Smooth muscle cell of the brain vasculature (primary cell): ENCODE measurements at places on chromosomes 5 and 9.

GRCh38 chr9:99833735-99834134 lies 12.1 kb downstream of the NR4A3 start:
- no peak for DNase-seq

DNA sequence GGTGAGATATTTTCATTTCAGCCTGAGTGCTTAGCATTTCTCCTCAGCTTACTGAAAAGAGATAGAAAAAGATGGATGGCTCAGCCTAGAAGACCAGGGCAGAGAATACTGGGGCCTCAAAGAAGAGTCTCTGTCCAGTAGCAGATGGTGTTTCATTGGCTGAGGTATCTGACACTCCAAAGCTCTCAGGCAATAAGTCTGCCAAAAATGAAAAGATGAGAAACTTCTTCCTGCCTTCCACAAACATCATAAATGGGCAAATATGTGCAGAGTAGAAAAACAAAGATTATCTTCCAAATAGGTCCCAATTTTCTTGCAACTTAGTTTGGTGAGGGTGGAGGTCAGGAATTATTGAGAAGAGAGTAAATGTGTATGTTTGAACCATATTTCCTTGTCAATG lies 87.4 kb upstream of the ICE1 start:
- no peak for DNase-seq

GRCh38 chr5:88108490-88109279 lies 160.0 kb downstream of the TMEM161B start:
- no peak for DNase-seq

GRCh38 chr5:151618907-151619306 lies 27.8 kb upstream of the FAT2 start:
- no peak for DNase-seq

GRCh38 chr9:129732100-129732499 lies 20.7 kb downstream of the PTGES start:
- DNase-seq: no peak

DNA sequence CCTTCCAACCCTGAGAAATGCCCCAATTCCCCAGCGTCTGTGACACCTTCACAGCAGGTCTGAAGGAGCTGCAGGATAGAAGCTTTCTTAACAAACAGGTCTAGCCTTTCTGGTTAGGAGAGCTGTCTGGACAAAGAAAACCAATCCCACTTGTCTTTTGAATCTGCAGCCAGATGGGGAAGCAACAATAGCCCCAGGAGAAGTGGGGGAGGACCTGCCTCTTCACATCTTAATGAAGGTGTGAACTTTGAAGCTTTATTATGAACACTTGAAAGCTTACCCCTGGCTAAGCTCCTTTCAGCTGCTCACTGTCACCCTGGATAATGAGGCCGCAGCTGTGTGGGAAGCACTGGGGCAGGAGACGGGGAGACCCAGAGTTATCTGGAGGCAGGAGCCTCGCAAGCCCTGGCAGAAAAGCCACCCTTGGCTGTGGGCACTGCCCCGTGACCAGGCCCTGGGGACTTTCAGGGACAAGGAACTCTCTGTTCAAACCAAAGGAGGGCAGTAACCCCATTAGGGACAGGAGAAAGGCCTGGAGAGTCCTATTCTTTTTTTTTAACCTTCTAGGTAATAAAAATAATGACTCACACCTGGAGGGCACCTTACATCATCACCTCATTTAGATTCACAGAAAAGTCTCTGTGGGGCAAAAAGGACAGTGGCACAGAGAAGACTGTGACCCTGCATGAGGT lies 151.8 kb upstream of the RAD23B start:
- DNase-seq: no peak

- no peak for DNase-seq
These were observed 525 bp upstream of the AK3 start for GRCh38 chr9:4741365-4742089.

DNA sequence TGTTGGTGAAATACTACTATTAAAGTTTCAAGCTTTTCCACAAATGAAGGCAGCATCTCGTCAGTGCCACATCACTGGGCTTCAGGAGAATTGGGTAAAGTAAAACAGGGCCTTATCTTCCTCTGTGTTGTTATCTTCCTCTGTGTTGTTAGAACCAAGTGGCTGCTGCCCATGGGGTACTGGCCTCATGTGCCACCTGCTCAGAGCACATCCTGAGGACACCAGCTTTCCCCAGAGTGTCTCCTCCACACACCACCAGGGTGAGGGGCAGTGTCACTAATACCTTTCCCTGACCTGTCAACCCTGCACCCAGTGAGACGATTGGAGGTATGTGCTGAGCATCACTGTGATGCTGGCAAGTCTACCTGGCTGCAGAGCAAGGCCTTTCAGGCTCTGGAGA lies 499.9 kb downstream of the SEMA5A start:
- no peak for DNase-seq

DNA sequence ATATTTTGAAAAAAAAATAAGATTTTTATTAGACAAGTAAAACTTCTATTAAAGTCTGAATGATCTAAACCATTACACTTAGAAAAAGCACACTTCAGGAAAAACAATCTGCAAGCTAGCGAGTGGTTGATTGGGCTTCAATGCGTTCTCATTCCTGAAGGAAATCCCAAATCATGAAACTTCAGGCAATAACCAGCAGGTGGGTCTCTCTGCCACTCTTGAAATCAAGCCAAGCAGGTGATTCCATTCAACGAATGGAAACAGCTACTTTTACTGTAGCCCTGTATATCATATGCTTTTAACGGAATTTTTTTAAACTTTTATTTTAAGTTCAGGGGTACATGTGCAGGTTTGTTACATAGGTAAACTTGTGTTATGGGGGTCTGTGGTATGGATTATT lies 234.5 kb upstream of the TRPM3 start:
- no peak for DNase-seq

DNA sequence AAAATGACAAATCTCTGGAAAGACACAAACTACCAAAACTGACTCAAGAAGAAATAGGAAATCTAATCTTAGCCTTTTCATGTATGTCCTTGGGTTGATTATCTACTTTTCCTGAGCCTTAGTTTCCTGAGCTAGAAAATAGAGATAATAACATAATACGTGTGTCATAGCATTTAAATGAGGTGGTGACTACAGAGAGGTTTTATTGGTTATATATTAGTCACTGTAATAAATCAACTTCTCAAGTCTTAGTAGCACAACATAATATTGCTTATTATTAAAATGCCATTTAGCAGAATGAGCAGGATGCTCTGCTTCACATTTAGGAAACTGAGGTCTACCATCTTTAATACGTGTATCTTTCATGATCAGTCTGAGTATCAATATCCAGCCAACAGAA lies 7.1 kb upstream of the PJA2 start:
- DNase-seq: no peak

- no peak for DNase-seq
These were observed 63.6 kb upstream of the MAP3K1 start for GRCh38 chr5:56751572-56752313.

GRCh38 chr9:128863647-128864046 lies 18.1 kb downstream of the KYAT1 start:
- DNase-seq: no peak
